ENCODE measurements at places on chromosomes 3 and 15. TPM values are rescaled to one million over a fixed set of nuclear protein-coding genes. Genes with fewer than 3 reads are reported as not detected.

GRCh38 chr3:193743702-193744047, 150.7 kb downstream of the OPA1 start:
- no peak for DNase-seq

DNA sequence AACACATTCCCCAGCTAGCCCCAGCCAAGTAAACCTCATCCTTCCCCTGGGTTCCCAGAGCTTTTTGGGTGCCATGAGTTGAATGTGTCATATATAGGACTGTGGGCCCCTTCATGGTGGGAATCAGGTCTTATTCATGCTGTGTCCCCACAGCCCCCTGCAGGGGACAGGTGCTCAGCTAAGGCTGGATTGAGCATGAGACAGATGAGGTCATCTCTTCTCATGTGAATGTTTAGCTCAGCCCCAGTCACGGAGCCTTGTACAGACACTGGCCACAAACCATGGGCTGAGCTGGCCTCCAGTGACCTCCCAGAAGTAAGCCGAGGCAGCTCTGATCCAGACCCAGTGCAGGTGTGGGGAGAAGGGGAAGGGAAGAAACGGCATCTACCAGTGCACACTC, 70.7 kb downstream of the C3orf70 start:
- DNase-seq: no peak

DNA sequence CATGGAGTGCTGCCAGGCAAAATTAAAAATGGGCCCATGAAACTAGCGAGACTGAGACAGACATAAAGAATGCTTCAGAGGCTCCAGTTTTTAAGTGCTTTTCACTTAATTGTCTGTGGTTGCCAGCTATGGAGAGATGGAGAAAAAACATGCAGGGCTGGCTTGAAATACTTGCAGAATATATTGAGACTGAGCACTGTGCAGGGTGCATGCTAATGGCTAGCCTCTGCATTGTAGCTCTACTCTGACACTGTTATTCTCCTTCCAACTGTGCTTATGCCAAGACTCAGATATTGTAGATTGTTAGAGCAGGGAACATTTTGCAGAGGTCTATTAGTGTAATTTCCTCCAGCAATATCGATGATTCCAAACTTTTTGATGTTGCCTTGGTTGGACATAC, 735.0 kb downstream of the PDCD6IP start:
- no peak for DNase-seq

Gene ZFYVE19
- polyA plus RNA-seq: 31.9 TPM

DNA sequence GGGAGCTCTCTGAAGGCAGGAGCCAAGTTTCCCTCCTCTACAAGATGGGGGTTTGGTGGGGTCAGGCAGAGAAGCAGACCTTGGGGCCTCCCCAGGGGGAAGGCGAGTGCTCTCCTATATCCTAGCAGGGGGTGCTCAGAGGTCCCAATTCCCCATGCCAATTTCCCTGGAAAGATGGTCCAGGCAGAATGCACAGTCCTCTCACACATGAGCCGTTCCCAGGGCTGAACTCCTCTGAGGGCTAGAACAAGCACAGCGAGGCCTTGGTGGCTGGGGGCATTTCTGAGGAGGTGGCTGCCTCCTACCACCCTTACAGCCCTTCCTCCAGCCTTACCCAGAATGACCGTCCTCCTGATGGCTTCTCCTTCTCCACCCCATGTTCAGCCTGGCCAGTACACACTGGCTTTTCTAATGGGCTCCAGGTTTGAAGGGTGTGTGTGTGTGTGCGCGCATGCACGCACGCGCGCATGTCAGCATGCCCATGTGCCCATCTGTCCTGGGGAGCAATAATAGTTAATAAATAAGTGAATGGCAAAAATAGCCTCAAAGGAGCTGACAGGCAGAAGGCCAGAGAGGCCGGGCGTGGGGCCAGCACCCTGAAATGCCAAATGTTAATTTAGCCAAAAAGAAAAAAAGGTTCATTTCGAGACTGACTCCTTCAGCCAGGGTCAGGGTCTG, 24.4 kb downstream of the ADCY5 start:
- DNase-seq: no peak

All from right lung (tissue), 10 donors.